ENCODE measurements at places on chromosomes 1 and 21.

DNA sequence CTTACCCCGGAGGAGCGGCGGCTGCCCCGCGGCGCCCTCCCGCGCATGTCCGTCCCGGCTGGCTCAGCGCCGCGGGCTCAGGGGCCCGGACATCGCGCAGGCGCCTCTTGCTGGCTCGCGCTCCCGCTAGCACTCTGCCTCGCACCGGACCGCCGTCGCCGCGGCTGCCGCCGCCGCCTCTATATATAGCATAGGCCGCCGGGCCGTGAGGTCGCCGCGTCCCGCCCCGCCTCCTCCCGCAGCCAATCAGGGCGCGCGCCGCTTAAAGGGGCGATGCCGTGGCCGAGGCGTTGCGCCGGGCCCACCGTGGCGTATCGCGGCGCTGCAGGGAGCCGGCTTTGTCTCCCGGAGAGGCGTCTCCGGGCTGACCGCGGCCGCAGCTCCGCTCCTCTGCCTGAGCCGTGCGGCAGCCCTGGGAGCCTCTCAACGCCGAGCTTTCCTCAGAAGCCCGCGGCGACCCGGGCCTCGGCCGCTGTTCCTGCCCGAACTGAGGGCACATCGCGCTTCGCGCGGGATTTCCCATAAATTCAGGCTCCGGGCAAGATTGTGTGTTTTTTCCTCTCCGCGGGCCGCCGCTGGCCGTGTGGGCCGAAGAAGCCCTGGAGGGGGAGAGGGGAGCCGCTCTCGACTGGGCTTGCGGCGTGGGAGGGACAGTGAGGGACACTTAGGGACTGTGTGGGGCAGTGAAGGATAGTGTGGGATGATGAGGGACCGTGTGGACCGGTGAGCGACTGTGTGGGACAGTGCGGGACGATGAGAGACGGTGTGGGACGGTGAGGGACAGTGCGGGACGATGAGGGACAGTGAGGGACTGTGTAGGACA lies at the start of gene ERRFI1:
TSS of gene ERRFI1 (minus strand) at position 157 of the 823 bp plus-strand sequence. CDS start 10,690 bp downstream, outside the sequence.
- peak; percentile 93 for DNase-seq

GRCh38 chr21:26686278-26686677 lies 113.2 kb upstream of the CYYR1 start:
- peak; percentile 62 for DNase-seq

DNA sequence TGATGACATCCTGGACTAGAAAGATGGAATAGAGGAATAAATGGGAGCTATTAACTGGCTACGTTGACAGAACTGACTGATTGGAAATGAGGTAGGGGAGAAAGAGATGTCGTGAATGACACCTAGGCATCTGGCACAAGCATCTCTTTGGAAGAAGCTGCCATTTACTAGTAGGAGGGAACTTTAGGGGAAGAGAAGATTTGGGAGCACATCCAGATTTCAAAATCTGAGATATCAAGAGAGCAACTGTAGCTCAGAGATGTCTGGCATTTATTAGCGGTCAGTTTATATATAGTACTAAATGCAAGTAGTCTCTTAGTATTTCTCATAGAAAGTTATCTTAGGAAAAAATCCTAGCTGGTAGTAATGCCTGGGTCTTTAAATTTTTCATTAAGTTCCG lies 131.9 kb upstream of the C1orf105 start:
- DNase-seq, result no peak

GRCh38 chr1:230641900-230642262 lies 400 bp upstream of the COG2 start:
- no peak for DNase-seq

- peak; percentile 78 for DNase-seq
Measured at GRCh38 chr1:239987103-239987745, 104.5 kb upstream of the FMN2 start.

Measured in PC-3 (cell line).